ENCODE measurements at places on chromosomes 4 and X. TPM values are rescaled to one million over a fixed set of nuclear protein-coding genes. Genes with fewer than 3 reads are reported as not detected.
A peak's percentile ranks its signal among the peaks of the same experiment; 100 is the strongest.

Gene CITED1
- total RNA-seq, result 0.45 TPM

Gene TMEM156
- not detected for total RNA-seq

DNA sequence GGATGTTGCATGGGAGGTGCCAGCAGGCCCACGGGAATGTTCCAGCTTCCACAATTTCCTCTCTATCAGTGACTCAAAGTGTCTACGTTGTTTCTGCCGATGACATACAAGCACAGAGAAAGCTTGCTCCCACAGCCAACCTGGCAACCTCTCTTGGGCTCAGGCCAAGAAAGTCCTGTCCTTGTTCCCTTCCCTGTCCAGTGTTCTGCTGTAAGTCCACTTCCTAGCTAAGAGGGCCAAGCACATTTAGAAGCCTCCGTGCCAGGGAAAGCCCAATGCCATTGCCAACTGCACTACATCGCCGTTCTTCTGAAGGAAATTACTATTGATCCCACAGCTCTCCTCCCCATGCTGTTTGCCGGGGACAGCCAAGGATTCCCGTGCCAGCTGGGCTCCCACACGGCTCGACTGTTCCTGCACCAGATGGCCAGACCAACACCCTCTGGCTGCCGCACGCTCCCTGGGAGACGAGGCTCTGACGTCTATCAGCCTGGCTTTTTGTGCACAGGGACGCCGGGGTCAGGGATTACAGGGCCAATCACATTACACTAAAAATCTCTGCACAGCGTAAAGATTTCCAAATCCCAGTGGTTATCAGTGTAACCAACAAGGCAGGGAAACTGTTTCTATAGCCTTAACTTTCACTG, 284.0 kb downstream of the BCOR start:
- H3K4me3 ChIP-seq, result no peak overlapping the region
- no peaks in the 10 kb centered on the region for H3K36me3 ChIP-seq
- H3K27ac ChIP-seq, result no peak overlapping the region

DNA sequence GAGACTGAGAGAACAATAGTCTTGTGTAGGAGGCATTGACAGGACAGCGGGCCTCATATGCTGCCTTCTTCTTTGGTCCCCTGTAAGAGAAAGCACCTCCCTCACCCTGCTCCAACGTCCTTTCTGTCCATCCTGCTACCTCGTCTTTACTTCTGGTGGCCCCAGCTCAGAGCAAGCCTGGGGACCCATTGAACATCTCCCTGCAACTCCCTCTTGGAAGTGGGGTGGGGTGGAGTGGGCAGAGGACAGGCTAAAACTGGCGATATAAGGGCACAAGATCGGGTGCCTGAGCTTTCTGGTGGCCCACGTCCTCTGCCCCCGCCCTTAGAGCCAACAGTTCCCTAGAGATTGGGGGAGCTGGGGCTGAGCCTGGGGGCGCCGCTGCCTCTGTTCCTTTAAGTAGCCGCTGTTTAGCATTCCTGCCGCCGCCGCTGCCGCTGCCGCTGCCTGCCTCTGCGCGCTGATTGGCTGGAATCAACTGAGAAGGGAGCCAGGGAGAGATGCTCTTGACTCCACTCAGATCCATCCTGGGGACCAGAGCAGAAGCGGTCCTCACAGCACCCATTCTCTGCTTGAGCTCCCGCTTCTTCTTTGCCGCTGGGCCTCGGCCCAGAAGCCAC, at the start of gene DLG3:
TSS of gene DLG3 (plus strand) at position 510 of the 620 bp plus-strand sequence. CDS start 367 bp downstream, outside the sequence.
- peak; percentile 84 for DNase-seq
- no peaks in the 10 kb centered on the region for H3K4me1 ChIP-seq
- no peak within 1 kb of the TSS for H3K27ac ChIP-seq
- peak within 1 kb of the TSS; percentile 55 for H3K4me3 ChIP-seq
- H3K36me3 ChIP-seq, result no peaks in the 10 kb centered on the region
- H3K27me3 ChIP-seq, result 0 out of 2 replicates have a peak, but pooled peaks cover 5% of the 10 kb centered on the region

- H3K27me3 ChIP-seq, result no peaks in the 10 kb centered on the region
- no peaks in the 10 kb centered on the region for H3K4me1 ChIP-seq
- DNase-seq, result peak; percentile 8
- no peak overlapping the region for H3K4me3 ChIP-seq
- H3K27ac ChIP-seq, result no peak overlapping the region
These were observed 953.4 kb upstream of the IGFBP7 start for GRCh38 chr4:58063404-58064160.
